ENCODE measurements at places on chromosomes 2 and 18. TPM values are rescaled to one million over a fixed set of nuclear protein-coding genes. Genes with fewer than 3 reads are reported as not detected.

GRCh38 chr18:21181766-21182165 is 60.3 kb upstream of the GREB1L start:
- no peaks in the 10 kb centered on the region for H3K36me3 ChIP-seq
- no peak overlapping the region for H3K4me3 ChIP-seq
- DNase-seq: no peak
- no peak overlapping the region for H3K27ac ChIP-seq

DNA sequence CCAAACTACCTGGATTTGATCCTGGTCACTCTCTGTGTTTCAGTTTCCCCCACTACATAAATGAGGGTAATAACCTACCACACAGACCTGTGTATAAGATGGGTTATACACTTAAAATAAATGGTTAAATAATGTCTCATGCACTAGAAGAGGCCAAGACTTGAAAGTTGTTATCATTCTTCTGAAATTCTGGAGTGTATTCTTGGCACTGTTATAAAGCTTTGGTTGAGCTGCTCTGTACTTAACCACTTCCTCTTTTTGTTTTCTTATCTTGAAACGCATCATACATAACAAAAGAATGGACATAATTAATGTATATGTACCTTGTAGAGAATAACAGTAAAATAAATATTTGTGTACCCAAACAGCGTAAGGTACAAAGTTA is 281.0 kb downstream of the AFF3 start:
- H3K4me3 ChIP-seq: no peak overlapping the region
- H3K36me3 ChIP-seq: no peaks in the 10 kb centered on the region
- peaks cover 20% of the 10 kb centered on the region for H3K4me1 ChIP-seq
- H3K27ac ChIP-seq: no peak overlapping the region

GRCh38 chr2:103365071-103365470 is 603.2 kb downstream of the TMEM182 start:
- H3K27ac ChIP-seq: no peak overlapping the region
- H3K4me1 ChIP-seq: no peaks in the 10 kb centered on the region
- no peaks in the 10 kb centered on the region for H3K36me3 ChIP-seq
- no peak overlapping the region for H3K4me3 ChIP-seq

- DNase-seq: no peak
- H3K4me3 ChIP-seq: no peak overlapping the region
- no peaks in the 10 kb centered on the region for H3K27me3 ChIP-seq
- H3K27ac ChIP-seq: no peak overlapping the region
- peaks cover 24% of the 10 kb centered on the region for H3K36me3 ChIP-seq
- H3K4me1 ChIP-seq: no peaks in the 10 kb centered on the region
Observed at GRCh38 chr2:241031436-241032165, 33.2 kb downstream of the SNED1 start.

The HMSD gene
- not detected for total RNA-seq

The CIB4 gene
- not detected for total RNA-seq

The NEUROD1 gene
- not detected for total RNA-seq

The SERPINB4 gene
- not detected for total RNA-seq

The INPP5D gene
- 46.1 TPM for total RNA-seq

The COLEC12 gene
- not detected for total RNA-seq

The SERPINB12 gene
- total RNA-seq: not detected
